ENCODE measurements at places on chromosomes 7 and 10.

DNA sequence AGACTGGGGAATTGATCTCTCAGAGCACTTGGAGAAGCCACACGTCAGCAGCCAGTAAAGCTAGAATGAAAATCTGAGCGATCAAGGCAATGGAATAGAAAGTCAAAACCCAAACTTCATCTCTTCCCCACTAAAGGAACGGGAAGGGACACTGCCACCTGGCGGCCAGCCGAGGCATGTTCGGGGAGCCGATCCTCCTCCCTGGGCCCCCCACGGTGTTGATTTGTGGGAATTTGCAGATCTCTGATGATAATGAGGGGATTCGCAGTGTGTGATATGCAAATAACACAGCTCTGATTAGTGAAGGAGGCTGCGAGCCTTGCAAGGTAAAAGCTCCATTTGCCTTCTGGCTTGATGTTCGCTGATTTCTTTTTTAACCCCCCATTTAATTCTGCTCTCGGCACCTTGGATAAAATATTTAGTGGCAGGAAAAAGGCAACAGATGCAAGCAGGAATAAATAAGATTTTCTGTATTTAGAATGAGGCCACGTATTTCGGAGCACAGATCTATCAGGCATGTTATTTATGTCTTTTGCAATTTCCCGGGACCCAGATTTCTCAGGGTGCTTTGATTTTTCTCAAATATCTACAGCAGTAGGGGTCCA, 258.6 kb downstream of the PAXIP1 start:
- no peak for DNase-seq

DNA sequence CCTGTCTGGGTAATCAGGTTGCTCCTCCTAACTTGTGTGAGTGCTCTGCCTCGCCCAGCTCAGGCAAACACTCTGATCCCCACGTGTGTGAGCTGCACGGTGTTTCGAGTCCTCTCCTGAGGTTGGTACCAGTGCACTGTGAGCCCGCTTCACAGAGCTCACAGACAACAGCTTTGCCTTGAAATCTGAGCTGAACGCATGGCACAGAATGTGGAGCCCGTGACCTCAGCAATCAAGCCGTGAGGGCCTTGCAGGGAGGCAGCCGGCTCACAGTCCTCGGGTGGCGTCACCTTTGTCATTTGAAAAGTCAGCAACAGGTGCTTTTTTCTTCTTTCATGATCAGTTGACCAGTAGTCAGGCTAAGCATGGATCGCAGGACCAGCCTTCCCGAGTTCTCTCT, 60.2 kb upstream of the ADGRA1 start:
- DNase-seq = no peak

- DNase-seq = no peak
Measured at GRCh38 chr10:2097937-2098336, 360.6 kb upstream of the ADARB2 start.

DNA sequence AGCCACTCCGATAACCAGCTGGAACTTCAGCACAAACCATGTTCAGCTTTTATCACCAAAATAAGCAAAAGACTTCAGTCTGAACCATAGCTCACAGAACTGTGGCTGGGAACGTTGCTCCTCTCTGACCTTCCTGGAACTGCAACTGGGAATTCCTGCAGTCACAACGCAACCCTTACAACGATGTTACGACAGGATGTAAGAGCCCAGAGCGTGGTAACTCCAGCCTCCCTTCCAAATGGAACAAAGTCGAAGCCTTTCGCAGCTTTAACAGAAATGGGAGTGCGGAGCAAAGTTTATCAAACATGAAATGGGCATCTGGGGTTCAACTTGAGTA, 162.6 kb downstream of the ADAM12 start:
- DNase-seq = no peak

GRCh38 chr7:156155988-156156733, 343.9 kb upstream of the SHH start:
- DNase-seq = no peak

DNA sequence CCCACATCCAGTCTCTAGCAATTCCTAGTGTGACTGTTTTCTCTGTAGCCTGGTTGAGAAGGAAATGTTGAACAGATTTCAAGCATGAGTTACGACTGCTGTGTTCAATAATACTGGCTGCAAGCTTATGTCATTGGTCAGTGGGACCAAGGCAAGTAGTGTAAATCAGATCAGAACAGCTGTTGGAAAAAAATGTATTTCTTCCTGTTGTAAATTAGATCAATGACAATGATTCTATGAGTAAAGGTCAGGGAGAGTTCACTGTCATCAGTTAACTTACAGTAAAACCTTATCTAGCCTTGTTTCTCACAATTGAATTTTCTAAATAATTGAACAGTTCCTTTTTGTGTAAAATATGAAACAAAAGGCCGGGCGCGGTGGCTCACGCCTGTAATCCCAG, 6.7 kb downstream of the OTUD1 start:
- no peak for DNase-seq

- DNase-seq = no peak
Measured at GRCh38 chr10:90775351-90776028, 82.3 kb downstream of the HTR7 start.

GRCh38 chr7:111393011-111393754, 169.1 kb downstream of the IMMP2L start:
- no peak for DNase-seq

GRCh38 chr7:19464751-19465150, 244.1 kb downstream of the POLR1F start:
- no peak for DNase-seq

GRCh38 chr7:65477326-65477725, 103.7 kb downstream of the ZNF92 start:
- DNase-seq = no peak

GRCh38 chr10:80163741-80164341, 31.3 kb downstream of the PLAC9 start:
- DNase-seq = no peak

- DNase-seq = no peak
Measured at GRCh38 chr10:97329766-97330165, 4.8 kb downstream of the FRAT2 start.

DNA sequence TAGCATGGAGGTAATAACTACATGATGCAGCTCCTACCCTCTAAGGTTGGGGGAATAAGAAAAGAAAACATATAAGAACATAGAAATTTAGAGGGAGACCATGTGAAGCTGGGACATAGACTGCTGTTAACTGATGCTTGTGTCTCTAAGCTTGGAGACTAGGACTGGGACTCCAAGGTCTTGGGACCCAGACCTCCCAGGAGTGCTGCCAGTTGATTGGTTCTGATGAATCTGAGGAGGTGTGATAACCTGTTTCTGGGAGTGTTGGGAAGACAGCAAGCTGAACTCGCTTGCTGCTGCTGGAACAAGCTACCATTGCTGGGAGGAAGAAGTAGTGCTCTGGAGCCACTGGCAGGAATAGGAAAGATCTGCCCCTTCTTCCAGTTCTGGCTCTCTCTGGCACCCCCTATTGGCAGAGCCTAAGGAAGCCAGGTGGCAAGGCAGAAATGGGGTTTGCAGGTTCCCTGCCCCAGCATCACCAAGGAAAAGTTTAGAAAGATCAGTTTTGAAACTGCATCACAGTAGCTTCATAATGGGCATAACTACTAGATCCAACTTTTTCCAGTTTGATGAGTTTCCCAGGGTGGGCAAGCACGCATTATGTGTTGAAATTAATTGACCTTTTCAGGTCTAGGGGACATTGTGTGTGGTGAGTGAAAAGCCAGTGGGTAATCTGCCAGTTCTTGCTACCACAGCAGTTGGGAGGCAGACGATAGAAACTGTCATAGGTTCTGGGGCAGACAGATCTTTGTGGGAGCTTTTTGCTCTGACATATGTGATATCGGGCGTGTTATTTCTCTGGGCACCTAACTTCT, 140.7 kb downstream of the SND1 start:
- no peak for DNase-seq

DNA sequence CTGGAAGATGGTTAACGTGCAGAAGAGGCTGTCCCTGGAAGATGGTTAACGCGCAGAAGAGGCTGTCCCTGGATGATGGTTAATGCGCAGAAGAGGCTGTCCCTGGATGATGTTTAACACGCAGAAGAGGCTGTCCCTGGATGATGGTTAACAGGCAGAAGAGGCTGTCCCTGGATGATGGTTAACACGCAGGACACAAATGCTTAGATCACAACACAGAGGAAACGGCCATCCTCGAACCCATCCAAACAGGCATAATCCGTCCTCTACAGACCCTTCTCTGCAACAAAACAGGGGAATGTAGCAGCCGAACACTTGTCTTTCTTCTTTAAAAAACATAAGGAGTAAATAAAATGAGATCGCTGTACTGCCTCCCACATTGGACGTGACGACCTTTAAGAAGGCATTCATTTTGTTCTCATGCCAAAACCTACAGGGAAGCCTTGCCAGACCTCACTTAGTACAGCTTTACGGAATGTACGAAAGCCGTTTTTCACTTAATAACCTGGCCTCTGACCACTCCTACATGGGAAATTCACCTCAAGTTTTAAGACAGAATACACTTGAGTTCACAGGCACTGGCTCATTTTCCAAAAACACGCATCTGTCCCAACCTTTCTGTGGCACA, 245.2 kb downstream of the ZMYND11 start:
- DNase-seq = no peak

DNA sequence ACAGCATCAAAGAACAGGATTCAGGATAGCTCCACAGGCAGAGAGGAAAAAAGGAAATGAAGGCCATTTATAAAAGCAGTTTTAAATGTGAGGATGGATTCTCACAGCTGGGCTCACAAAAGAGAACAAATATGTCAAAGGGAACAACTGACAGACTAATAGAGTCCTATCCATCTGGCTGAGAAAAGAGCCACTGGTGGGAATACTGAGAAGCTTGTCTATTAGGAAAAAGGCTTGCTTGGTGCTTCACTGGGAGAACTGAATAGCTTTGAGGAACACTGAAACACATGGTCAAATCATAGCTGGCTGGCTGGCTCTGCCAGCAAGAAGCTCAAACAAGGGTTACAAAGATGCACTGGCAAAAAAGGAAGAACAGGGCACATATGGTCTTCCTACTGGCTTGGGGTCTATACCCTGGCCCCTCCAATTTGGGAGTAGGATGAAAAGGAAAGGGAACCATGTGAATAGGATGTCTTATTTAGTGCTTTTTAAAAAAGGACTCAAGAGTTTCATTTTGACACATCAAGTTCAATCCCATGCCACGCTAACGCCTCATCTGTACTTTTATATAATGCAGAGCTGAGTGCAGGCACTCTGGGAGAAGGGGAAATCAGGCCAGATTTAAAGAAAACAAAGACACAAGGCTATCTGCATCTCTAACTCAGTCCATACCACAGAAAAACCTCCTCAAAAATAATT, 44.8 kb upstream of the KCNIP2 start:
- DNase-seq = no peak

GRCh38 chr10:30343962-30344361, 5.1 kb downstream of the MTPAP start:
- DNase-seq = no peak

- DNase-seq = no peak
Measured at GRCh38 chr10:11290156-11290890, 272.7 kb downstream of the CELF2 start.

GRCh38 chr10:89697946-89698345, 3.4 kb upstream of the KIF20B start:
- DNase-seq = no peak

DNA sequence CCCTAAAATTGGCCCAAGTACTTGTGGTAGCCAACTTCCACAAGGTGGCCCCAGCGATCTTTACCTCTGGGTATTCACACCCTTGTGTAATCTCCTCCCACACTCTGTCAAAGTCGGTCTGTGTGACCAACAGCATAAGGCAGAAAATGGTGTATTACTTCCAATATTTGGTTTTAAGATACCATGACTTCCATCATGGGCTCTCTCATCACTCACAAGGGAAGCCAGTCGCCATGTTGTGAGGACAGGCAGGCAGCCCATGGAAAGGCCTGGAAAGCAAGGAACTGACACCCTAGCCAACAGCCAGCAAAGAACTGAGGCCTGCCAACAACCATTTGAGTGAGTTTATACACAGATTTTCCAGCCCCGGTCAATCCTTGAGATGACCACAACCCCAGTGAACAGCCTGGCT, 91.0 kb upstream of the KMT2E start:
- no peak for DNase-seq

GRCh38 chr7:13411151-13411550, 578.3 kb downstream of the ETV1 start:
- no peak for DNase-seq

- DNase-seq = no peak
Measured at GRCh38 chr10:102773986-102774385, 30.2 kb downstream of the WBP1L start.

GRCh38 chr7:106737202-106737562, 76.2 kb upstream of the CCDC71L start:
- no peak for DNase-seq

GRCh38 chr10:60986791-60987190, 42.8 kb upstream of the RHOBTB1 start:
- DNase-seq = no peak

DNA sequence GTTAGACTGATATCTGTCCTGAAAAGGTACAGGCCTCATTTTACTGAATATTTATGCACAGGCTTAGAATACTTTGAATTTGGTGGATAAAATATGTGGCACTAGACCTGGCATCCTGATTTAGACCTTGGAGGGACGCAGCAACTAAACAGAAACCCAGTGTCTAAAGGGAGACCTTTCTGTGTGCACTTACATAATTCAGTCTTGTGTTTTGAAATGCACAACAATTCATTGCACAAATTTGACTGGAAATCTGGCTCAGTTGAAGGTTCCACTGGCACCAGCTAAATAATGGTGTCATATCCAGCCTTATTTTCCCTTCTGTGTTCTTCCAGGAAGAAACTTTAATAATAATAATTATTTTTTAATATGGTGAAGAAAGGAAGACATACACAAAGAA, 142.1 kb downstream of the SND1 start:
- no peak for DNase-seq

- no peak for DNase-seq
Measured at GRCh38 chr10:52483587-52483986, 169.5 kb downstream of the DKK1 start.

DNA sequence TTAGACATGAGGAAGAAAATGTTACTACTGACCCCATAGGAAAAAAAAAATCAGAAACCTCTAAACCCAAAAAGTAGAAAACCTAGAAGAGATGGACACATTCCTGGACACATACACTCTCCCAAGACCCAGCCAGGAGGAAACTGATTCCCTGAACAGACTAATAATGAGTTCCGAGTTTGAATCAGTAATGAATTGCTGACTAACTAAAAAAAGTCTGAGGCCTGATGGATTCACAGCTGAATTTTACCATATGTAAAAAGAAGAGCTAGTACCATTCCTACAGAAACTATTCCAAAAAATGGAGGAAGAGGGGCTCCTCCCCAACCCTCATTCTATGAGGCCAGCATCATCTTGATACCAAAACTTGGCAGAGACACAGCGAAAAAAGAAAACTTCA, 75.8 kb downstream of the HBP1 start:
- DNase-seq = no peak

GRCh38 chr10:75648854-75649253, 217.4 kb downstream of the LRMDA start:
- no peak for DNase-seq

- no peak for DNase-seq
Measured at GRCh38 chr10:3886641-3887251, 101.7 kb upstream of the KLF6 start.
